ENCODE measurements at places on chromosomes 3 and 15. TPM values are rescaled to one million over a fixed set of nuclear protein-coding genes. Genes with fewer than 3 reads are reported as not detected.

Gene CCDC39
- total RNA-seq, result 0.14 TPM

Gene REC114
- total RNA-seq, result not detected

Gene USF3
- 15.5 TPM for total RNA-seq

Gene TRPM1
- 0.27 TPM for total RNA-seq

Gene GP9
- total RNA-seq, result not detected

Gene EFCAB12
- under 0.01 TPM for total RNA-seq

Gene TGM5
- not detected for total RNA-seq

Gene TUBGCP4
- 14.0 TPM for total RNA-seq

Gene LIPC
- 0.07 TPM for total RNA-seq

Gene UBAP1L
- total RNA-seq, result 1.9 TPM

Gene EID1
- 246 TPM for total RNA-seq
